Midbrain (tissue), 1 donor: ENCODE measurements at places on chromosomes 1 and 21.
A peak's percentile ranks its signal among the peaks of the same experiment; 100 is the strongest.

DNA sequence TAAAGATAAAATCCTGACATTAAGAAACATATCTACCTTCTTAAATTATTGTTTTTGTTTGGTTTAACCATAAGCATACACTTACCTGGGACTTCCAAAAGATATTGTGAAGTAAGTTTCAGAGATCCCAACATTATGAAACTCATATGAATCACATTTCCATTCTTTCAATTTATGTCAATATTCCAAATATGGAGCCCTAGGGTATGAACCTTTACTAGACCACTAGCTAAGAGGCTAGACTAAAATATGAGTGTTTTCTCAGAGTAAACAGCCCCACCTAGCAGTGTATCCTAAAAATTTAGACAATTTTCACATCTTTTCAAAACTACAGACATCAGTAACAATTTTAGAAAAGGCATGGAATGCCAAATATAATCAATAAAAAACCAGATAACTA, 24.4 kb downstream of the SCAF4 start:
- DNase-seq: no peak

- no peak for DNase-seq
These were observed 1602.9 kb downstream of the KCNT2 start for GRCh38 chr1:195005338-195005737.

DNA sequence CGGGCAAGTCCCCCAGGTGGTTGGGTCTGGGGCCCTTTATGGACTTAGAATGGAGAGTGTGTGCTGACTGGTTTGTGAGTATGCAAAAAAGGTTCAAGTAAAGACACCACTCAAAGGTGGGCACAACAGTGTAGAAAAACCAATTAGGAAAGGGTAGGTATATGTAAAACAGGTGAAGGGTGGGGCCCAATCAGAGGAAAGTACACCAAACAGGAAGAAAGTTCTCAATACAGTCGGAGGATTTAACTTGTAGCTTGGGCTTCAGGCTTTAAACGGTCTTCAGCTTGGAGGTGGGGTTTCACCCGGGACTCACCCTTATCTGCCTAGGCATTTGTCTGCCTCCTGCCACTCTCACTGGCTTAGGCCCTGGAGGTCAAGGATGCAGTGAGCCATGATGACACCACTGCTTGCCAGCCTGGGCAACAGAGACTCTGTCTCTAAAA, 6.8 kb upstream of the PUM1 start:
- no peak for DNase-seq

DNA sequence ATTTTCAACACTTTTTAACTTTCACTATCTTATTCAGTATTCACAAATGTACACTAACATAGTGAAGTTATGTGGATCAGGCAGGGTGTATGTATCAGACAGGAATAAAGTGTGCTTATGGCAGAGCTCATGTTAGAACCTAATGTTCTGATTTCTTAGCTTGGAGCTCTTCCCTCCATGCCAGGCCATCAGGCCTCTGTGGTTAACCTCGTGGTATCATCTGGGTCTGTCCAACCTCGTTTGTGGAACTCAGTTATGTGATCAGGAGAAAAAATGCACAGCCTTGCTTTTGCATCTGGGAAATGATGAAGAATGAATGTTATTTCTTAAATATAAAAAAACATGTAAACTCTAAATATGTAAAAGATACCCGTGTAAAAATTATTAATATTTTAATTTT, 86.9 kb downstream of the MPZL1 start:
- no peak for DNase-seq

DNA sequence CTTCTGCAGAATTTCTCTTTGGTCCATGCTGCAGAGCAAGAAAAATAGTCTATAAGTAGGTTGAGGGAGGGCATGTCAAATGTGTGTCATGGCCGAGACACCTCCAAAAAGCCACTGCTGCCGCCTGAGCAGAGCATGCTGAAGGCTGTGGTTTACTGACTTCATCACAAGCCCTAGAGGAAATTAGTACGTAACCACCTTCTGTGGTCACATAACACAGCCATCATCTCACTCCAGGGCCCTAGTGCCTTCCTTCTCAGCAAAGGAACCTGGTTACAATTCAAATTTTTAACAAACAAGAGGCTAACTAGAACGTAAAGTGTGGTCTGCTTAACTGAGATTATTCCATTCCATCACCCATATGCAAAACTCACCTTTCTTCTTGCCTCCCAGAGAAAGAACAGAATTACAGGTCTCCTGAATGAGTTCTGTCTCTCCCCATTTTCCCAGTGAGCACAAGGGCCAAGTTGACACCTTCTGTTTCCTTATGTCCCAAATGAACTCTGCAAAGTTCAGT, at the start of gene PTPN22:
PTPN22 (minus strand) TSS at position 116 of the 517 bp plus-strand sequence.
- DNase-seq: no peak

- DNase-seq: peak; percentile 99
These were observed 797 bp upstream of the USP1 start for GRCh38 chr1:62436039-62436465.

- DNase-seq: no peak
These were observed 21.7 kb upstream of the COL6A1 start for GRCh38 chr21:45959779-45960390.

DNA sequence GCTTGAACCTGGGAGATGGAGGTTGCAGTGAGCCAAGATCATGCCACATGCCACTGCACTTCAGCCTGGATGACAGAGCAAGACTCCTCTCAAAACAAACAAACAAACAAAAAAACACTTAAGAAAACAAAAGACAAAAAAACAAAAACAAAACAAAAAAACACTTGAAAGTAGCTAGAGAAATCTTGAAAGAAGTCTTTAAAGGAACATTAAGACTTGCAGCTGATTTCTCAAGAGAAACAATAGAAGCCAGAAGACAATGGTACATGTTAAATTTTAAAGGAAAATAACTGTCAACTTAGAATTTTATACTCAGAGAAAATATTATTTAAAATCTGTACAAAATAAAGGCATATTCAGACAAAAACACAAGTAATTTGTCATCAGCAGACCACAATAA, 71.3 kb downstream of the HLX start:
- DNase-seq: no peak

- no peak for DNase-seq
These were observed 133.8 kb downstream of the ZSCAN20 start for GRCh38 chr1:33606272-33606671.

GRCh38 chr1:162299018-162299417, 77.6 kb downstream of the SPATA46 start:
- no peak for DNase-seq

GRCh38 chr1:35929730-35930592, 944 bp upstream of the AGO3 start:
- no peak for DNase-seq
